ENCODE measurements at places on chromosomes 11 and 22.

DNA sequence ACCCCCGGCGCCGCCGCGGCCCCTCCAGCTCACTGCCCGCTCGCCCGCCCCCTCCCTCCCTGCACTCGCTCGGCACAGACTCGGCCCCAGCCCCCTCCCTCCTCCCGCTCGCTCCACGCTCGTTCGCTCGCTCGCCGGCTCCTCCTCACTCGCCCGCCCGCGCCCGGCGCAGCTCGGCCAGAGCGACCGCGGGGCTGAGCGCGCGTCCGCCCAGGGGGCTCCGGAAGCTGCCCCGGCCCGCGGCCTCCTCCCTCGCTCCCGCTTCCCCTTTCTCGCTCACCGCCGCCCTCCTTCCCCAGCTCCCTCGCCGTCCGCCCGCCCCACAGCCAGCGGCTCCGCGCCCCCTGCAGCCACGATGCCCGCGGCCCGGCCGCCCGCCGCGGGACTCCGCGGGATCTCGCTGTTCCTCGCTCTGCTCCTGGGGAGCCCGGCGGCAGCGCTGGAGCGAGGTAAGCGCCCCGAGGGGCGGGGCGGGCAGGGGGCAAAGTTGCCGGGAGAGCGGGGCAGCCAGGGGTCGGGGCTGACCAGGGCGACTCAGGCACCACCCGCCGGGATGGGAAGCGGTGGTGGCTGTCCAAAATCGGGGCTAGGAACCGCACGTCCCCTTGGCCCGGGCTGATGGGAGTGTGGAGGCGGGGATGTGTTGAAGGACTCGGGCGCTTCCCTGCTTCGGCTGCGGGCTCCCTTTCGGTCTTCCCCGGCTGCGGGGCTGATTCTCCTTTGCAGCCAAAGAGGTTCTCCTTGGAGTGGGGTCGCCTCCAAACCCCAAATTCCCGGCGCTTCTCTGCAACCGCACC, at the start of gene SEZ6L:
Gene SEZ6L, plus strand, starts transcription at position 148 of the 797 bp plus-strand sequence. Its CDS starts 208 bp downstream, at position 356.
- DNase-seq = no peak

GRCh38 chr22:26194877-26195276, 25.6 kb downstream of the SEZ6L start:
- no peak for DNase-seq

DNA sequence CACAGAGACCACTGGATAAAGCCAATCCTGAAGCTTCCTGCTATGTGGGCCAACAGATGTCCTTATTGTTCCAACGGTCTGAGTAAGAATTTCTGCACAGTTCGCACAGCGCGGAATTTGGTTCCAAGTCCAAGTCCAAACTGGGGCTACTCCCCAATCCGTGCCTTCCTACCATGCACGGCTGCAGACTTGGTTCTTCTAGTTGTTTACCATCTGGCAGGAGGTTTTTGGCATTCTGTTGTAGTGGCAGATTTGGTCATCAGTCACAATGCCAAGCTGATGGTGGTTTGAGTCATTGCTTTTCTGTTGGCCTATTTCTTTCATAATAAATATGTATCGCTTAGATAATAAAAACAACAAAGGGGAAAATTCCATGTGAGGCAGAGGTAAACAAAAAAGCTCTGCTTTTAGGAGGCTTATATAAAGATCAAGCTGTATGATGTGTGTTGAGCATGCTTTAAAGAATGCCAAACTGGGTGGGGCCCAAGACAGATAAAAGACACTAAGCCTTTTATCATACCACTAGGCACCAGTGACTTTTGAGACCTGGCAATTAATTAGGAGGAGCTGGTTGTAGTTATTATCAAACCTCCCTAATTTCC, 52.5 kb upstream of the SYN3 start:
- no peak for DNase-seq

DNA sequence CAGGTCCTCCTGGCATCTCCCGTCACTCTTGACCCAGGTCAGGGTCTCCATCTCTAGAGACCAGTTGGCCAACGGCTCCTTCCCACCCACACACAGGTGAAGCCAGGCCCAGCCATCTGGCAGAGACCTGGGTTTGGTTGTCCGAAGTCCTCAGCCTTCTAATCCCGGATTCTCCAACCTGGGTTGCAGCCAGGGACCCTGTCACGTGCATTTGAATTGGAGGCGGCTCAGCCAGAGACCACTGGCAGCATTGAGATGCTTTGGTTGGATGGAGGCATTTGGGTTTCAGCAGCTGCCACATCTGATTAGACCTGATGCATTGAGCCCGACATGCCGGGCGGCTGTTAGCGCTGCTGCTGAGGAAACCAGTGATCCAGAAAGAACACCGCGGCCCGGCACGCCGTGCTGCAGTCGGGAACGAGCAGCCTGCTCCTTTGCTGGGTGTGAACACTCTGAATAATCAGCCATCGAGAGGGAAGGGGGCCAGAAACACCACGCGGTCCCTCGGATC, 163.2 kb downstream of the BRD1 start:
- DNase-seq = no peak

- no peak for DNase-seq
Measured at GRCh38 chr11:110903830-110904229, 191.6 kb upstream of the ARHGAP20 start.

- no peak for DNase-seq
Measured at GRCh38 chr11:5291207-5291838, 10.4 kb downstream of the OR51B4 start.

DNA sequence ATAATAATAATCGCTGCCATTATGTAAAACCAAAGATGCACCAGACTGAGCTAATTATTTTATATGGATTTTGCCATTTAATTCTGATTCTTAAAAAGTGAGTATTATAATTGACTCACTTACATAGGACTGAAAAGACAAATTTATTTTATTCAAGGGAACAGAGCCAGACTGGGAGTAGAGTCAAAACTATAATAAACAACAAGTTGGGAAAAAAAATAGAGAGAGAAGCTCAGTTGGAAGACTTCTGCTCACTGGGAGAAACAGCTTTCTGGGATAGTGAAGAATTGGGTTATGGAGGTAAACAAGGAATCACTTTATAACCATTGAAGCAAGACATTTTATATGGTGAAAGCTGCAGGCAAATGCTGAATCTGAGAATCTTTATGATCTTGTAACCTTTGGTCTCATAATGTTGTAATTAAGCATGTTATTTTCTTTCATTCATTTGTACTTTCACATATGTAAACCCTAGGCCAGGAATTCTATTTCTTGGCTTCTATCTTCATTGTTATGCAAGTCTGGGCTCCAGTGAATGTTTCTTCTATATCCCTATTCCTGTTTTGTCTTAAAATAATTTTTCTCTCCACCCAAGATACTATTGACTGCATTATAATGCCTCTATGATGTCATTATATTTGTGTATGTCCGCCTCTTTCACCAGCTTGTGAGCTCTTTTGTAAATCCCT, 725.3 kb upstream of the CCDC179 start:
- no peak for DNase-seq

- DNase-seq = no peak
Measured at GRCh38 chr11:116777056-116777455, 4.3 kb upstream of the BUD13 start.

- DNase-seq = no peak
Measured at GRCh38 chr11:78985663-78986062, 411.0 kb upstream of the NARS2 start.
